Suprapubic skin (tissue), 4 donors: ENCODE measurements at places on chromosomes 1 and 21. TPM values are rescaled to one million over a fixed set of nuclear protein-coding genes. Genes with fewer than 3 reads are reported as not detected.

DNA sequence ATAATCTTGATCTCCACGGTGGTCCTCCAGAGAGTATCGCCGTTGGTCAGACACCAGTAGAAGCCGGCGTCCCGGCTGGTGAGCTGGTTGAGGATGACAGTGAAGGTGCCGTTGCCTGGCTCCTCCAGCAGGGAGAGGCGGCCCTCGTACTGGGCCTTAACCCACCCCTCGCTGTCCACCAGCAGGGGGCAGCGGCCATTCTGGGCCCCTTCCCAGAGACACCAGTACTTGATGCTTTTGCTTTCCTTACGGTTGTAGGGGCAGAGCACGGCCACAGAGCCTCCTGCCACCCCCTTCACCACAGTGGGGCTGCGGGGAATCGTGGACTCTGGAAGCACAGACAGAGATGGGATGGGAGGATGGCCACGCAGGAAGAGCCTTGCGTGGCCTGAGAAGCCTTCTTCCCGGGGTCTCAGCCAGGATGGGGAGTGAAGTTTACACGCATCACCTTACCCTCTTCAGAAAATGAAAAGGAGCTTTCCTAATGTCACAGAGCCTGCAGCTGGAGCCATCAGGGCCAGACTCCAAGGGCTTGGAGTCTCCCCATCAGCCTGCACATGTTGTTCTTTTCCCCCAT is 10.7 kb downstream of the PIGR start:
- no peak for DNase-seq

DNA sequence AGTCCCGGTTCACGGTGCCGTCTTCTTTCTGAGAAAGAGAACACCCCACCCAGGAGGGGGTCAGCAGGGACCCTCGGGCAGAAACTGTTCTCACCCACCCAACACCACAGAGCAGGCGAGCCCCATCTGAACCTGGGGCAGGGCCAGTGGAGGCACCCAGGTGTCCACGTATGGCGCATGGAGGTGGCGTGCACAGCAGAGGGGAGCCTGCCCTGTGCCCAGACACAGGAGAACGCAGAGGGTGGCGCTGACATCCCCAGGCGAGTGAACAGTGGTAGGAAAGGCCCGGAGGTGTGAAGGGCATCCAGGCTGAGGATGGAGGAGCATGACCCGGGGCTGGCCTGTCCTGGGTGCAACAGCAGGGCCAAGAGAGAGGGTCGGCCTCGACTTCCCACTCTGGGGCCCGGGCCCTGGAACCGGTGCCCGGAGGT is 91.1 kb downstream of the STUM start:
- no peak for DNase-seq

- DNase-seq: no peak
Observed at GRCh38 chr1:172724232-172724631, 65.3 kb downstream of the FASLG start.

DNA sequence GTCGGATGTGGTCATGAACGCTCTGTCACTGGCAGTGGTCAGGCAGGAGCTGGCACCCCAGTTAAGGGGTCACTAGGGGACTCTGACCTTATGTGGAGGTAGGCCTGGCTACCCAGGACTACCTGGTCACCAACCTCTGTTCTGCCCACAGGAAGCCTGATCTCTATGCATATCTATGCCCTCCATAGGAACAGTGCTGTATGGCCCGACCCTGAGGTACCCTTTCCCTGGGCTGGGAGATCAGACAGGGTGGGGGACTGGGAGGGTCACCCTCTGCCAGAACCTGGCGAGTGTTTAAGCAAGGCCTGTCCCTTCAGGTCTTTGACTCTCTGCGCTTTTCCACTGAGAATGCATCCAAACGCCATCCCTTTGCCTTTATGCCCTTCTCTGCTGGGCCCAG is 19.0 kb downstream of the CYP4B1 start:
- no peak for DNase-seq

DNA sequence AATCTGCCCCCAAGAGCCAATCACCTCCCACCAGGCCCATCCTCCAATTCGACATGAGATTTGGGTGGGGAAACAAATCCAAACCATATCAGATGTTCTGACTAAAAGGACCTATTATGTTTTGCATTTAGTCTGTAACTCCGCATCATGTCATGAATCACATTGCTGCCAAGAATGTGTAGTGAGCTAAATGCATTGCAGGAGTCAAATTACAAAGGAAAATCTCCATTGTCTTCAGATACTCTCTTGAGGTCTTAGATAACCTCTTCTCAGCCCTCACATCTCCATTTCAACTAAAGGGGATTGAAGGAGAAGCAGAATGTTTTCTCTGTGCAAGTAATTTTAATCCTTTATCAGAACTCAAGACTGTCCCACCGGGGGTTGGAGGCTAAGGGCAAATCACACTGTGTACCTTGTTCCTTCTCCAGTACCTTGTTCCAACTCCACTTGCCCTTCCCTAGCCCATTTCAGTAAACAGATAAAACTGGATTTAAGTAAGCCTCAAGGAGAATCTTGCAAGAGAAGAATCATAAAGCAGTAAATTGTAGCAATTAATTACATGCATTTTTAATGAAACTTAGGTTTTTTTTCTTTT is 34.1 kb downstream of the EXTL2 start:
- DNase-seq: no peak

DNA sequence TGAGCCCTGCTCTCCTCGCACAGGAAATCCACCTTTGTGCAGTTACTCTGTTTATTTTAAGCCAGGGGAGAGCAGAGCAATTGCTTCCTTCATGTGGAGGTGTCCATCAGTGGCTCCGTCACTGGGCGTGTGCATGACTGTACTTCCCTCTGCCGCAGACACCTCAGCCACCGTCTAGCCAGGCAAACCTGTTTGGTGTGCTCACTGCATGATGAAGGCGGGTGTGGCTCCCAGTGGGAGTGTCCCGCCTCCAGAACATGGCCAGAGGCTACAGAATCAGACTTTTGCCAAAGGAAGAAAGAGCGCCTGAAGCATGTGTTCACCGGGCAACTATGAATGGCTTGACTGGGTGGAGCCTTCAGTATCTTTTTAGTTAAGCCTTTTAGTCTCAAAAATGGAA is 26.1 kb upstream of the LAMC2 start:
- no peak for DNase-seq

DNA sequence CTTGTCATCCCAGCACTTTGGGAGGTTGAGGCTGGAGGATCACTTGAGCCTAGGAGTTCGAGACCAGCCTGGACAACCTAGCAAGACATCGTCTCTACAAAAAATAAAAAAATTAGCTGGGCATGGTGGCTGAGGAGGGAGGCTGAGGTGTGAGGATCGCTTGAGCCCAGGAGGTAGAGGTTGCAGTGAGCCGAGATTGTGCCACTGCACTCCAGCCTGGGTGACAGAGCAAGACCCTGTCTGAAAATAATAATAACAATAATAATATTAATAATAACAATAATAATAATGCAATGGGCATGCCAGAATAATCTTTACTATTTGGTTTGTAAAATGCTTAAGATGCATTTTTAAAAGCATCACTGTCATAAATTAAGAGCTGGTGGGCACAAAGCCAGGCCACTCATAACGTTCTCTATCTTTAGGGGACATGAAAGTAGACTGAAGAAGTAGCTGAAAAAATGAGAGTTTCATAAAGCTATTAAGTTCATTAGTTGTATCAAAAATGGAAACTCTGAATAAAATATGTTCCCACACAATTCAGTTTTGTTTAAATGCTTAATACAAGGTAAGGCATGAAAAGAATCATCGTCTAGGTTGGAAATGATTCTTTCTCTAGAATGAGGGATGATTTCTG is 51.6 kb upstream of the ITPKB start:
- no peak for DNase-seq

GRCh38 chr1:181088079-181089016 is at the start of gene IER5:
Gene IER5 (plus strand): TSS chr1:181088700. CDS start chr1:181088903, 203 bp downstream.
- peak; percentile 98 for DNase-seq

DNA sequence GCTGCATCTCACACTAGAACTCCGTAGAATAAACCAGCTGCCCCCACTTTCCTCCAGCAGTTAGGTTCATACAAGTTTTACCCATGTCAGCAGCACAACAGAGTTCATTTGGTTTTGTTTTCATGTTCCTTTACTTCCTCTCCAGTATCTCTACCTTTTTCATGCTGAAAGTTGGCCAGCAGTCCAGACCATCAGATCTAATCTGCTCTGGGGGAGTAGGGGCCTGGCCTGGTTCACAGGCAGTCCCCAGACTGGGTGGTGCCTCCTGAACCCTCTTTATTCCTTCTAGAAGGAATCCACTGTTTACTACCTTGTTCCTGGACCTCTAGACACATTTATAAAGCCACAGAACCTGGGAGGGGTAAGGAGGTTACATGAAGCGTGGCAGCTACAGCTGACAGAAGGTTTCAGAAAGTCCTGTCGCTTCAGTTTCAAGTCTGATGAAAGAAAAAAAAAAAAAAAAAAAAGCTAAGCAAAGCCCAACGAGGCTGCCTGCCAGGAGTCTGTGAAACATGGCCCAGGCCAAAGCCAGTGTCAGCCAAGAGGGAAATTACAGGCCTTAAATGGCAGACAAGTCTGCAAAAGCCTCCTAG is 184.6 kb upstream of the JUN start:
- peak; percentile 79 for DNase-seq

GRCh38 chr1:234696148-234696576 is 86.2 kb upstream of the IRF2BP2 start:
- DNase-seq: no peak

MIER1 gene
- total RNA-seq: 43.2 TPM

CD48 gene
- 0.60 TPM for total RNA-seq

LDLRAP1 gene
- total RNA-seq: 38.4 TPM

FAM167B gene
- total RNA-seq: not detected
